ENCODE measurements at places on chromosomes 4 and X.

DNA sequence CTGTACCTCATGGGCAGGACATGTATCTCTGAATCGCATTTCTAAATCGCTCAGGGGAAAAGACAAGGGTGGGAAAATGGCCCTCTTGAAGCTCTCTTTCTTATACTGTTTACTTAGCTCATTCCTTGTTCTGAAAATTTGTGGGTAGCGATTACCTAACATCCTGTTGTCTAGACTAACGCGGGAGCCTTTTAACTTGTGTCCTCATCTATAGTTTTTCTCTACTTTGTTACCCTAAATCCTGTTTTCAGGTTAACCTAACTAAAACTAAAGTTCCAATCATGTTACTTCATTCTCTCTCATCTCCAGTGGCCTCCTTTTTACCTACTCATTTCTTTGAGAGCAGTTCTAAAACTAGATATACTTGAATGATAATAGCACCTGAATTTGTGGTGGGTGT is 45.0 kb downstream of the SNX25 start:
- DNase-seq, result no peak

DNA sequence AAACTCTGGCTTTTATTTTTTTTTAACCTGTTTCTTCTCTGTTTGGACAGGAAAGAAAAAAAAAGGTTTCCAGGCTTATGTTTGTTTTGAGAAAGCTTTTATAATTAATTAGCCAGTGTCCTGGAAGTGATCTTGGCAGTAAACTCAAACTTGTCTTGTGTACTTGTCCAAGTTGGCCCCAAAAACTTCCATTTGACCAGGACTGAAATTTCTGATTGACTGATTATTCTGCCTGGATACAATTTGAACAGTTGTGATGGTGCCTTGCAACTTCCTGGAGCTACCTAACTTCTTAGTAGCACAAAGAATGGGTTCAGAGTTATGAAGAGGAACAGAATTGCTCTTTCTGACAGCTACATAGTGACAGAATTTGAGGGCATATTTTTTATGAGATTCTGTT is 62.0 kb downstream of the SLC4A4 start:
- DNase-seq, result no peak

DNA sequence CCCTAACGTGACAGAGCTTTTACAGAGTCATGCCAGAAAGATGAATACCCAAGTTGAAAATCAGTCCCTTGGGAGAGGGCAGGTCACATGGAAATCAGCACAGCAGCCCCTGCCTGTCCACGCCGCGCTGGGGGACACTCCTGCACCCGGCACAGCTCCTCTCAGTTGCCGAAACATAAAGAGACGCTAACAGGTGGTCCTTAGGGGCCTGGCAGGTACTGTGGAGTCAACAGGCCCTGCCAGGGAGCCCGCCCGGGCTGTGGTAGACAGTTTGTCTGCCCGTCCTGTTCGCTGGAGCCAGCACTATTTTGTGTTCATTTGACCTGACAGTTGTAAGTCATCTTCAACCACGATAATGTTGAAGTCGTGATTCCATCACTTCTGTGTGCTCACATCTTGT is 30.5 kb downstream of the NELFA start:
- DNase-seq, result no peak

DNA sequence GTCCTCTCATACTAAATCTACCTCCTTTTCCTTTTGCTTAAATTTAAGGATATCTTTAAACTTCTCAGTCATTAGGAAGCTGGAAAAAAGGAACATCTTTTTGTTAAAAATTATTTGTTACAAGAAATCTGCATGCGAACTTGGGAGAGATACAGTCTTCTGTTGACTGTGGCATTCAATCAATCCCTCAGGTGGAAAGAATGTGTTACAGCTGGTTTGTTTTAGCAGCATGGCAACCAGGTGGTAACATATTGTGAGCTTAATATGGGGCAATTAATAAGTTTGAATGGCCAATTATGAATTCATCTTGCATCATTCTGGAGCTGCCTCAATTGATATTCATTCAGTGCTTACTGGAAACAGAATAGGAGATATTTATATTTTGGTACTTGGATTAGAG is 135.0 kb downstream of the GC start:
- no peak for DNase-seq

DNA sequence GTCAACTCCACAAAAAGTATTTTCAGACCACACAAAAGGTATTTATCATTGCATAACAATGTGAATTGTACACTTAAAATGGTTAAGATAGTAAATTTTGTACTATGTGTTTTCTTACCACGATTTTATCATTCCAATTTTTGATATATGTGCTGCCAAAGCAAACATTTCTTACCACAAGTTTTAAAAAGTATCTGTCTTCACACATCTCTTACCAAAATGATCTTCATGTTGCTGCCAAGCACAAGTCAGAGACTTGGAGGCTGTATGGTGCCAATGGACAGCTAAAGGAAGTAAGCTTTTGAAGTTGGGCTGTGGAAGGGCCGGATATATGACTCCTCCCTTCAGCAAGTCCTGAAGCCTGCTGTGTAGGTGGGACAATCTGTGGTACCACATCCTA is 67.9 kb downstream of the TMLHE start:
- DNase-seq, result no peak

GRCh38 chr4:1269209-1269608 is 20.3 kb upstream of the CTBP1 start:
- no peak for DNase-seq

- DNase-seq, result no peak
These were observed 119.6 kb downstream of the PAPSS1 start for GRCh38 chr4:107600436-107600835.

GRCh38 chr4:3871181-3871852 is 105.1 kb downstream of the ADRA2C start:
- DNase-seq, result no peak

DNA sequence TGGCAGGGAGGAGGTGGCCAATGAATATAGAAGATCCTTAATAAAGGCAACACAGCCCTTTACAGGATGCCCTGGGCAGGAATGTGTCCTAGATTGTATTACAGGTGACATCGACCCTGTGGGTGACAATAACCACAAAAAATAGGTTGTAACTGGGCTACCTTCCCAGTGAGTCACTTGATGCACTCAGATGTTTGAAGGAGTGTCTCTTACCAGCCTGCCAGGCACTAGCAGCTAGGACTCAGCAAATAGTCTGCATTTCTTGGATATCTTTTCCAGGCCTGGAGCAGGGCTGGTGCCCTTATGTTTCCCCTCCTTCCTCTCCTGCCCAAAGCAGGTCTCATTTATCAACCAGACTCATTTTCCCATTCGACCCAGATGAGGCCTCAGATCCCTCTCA is 50.9 kb upstream of the TMEM164 start:
- no peak for DNase-seq

- DNase-seq, result no peak
These were observed 46.6 kb upstream of the PGRMC2 start for GRCh38 chr4:128334256-128334655.

DNA sequence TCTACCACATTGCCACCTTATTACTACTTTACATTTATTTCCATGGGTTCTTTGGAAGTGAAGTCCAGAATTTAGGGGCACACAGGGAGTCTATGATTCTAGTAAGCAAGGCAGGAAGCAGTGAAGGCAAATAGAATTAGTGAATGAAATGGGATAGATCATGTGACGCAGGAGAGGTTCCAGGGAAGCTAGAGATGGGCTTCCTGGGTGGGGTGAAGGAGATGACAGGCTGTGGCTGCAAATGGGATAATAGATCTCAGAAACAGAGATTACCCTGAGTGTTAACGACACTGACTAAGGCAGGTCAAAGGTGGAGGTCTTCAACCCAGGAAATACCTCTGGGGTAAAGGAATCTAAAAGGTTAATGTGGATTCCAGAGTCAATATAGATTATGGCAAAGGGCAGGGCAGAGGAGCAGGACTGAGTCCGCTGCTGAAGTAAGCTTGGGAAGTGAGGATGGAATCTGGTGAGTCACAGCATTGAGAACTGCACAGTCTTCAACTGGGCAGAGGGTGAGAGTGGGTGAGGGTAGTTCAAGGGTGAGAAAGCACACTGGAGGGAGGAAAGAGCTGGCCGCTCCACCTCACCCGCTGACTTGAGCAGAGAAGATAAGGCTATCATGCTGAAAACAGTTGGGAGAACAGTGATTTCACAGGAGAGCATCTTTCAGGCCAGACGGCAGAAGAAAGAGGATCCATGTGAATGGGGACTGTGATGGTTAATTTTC is 70.8 kb downstream of the ANXA3 start:
- DNase-seq, result no peak

- peak; percentile 26 for DNase-seq
These were observed 86.7 kb downstream of the CNGA2 start for GRCh38 chrX:151821226-151821625.

GRCh38 chr4:47837908-47838294 is at the start of gene CORIN:
TSS of gene CORIN (minus strand) at chr4:47838067. CDS start at chr4:47837949, 118 bp downstream.
- DNase-seq, result no peak

GRCh38 chr4:48194971-48195370 is 60.9 kb upstream of the TXK start:
- DNase-seq, result no peak

DNA sequence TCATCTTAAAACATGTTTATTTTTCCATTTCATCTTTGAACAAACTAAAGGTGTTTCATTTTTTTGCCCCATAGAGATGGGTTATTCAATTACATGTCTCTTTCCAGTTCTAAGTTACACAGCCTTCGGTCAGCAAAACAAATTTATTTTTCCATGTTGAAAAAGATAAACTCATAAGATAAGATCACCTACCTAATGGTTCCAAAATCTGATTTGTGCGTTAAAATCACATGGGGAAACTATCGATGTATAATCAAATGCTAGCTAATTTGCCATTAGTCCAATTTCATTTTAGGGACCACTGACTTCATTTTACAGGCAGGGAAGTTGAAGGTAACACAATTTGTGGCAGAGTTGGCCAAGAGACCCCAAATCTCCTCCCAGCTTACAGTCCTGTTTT is 67.2 kb upstream of the ACSL1 start:
- no peak for DNase-seq

- no peak for DNase-seq
These were observed 83.5 kb downstream of the ZNF674 start for GRCh38 chrX:46461660-46462191.

- DNase-seq, result peak; percentile 54
These were observed 27.7 kb upstream of the TBC1D14 start for GRCh38 chr4:6881908-6882307.

GRCh38 chr4:38659346-38659745 is 4.7 kb upstream of the KLF3 start:
- no peak for DNase-seq

DNA sequence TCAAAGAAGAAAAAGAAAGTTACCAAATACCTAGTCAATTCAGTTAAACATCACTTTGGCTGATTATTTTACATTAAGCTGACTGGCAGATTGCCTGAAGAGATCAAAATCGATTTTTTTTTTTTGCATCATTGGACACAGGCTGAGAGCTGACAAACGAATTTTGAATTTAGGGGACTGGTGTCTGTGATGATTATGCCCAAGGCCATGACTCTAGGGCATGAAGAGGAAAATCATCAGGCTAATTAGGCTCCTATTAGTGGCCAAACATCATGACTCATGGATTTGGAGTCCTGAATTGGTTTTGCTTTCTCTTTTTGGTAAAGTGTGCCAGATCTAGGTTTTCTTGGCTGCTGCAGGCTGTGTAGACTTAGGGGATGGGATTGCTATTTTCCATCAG is 829.3 kb upstream of the LCORL start:
- DNase-seq, result no peak

- DNase-seq, result no peak
These were observed 49.8 kb downstream of the TMEM144 start for GRCh38 chr4:158259955-158260575.

DNA sequence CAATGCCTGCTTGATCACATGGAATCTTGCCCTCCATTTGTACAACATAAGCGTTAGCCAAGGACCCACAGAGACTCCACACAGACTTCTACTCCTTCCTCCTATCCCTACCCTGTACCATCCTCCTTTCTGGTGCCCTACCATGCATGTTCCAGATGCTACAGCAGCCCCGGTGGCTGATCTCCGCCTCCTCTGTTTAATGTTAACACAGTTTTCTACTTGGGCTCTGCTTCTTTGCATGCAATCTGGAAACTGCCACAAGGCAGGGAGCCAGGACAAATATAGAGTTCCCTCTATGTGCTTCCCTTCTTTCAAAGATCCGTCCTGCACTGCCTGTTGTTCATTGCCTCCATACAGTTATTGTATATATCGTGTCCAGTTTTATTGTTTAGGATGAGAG is 368.6 kb upstream of the TENM3 start:
- no peak for DNase-seq

DNA sequence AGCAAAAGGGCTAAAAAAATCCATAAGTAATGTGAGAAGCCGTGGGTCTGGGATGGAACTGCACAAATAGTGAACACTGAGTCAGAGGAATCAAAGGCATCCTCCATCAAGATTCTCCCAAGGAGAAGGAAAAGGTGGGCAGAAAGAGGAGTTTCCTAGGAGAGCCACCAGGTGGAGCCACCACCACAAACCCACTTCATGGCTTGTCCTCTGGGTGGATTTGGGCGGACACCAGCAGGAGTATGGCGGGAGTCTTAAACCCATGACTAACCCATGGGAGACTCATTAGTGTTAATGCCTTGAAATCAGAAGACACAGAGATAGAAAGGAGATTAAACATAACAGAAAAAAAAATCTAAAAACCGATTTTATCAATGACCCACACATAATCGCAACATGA is 147.7 kb downstream of the SH3KBP1 start:
- peak; percentile 64 for DNase-seq

GRCh38 chr4:73446336-73446938 is 10.4 kb downstream of the AFP start:
- no peak for DNase-seq

DNA sequence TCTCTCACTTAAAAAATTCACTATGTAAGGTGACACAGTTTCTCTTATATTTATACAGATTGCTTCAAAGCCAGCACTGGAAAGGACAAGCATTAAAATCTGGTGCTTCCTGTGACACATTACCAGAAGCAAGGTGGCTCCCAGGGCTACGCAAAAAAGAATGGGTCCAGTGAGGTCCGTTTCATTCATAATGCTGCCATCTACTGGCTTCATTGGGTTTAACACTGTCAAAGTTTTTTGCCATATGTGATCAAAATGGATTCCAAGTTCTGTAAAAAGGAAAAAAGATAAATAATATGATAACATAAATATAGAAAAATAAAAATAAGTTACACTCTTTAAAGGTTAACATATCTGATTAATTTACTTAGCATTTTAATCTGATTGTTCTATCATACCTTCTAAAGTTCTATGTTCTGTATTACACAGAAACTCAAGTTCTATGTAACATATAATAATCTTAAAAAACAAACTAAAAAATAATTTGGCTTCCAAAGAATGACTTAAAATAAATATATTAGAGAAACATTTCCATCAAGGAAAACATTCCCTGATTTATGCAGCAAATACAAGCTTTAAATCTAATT is 22.1 kb downstream of the YIPF7 start:
- no peak for DNase-seq

GRCh38 chr4:140071806-140072205 is 82.2 kb downstream of the MAML3 start:
- no peak for DNase-seq

Measured in right atrium auricular region (tissue), 2 donors.